CD4-positive, alpha-beta T cell treated with Interleukin-12 subunit alpha and Interleukin-12 subunit beta, for 1 hour (primary cell): ENCODE measurements at places on chromosomes 13 and 19.

GRCh38 chr19:51123802-51124201 lies 904 bp upstream of the SIGLEC9 start:
- DNase-seq, result no peak

- no peak for DNase-seq
These were observed 964.8 kb downstream of the PCDH9 start for GRCh38 chr13:66265371-66265770.

DNA sequence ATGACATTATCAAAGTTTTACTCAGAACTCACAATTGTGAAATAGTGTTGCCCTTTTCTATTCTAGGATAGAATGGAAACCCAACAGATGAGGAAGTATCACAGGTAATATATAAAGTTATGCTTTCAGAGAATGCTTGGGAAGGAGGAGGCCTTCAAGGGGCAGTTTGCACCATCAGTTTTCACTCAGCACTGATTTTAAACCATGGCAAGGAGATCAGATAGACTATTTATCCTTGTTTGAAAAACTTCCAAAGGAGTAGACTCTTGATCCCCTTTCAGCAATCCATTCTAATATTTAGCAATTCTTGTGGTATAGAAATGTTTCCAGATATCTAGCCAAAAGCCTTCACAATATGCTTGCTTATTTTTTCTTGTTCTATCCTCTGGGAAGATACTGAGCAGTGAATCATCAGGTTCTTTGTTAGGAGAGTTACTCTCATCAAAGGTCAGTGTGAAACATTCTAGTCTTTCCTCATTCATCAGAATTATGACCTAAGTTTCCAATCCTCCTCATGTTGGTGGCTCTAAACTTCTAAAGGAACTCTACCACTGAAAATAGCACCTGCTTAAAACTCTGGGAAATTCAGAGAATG lies 3.8 kb downstream of the GPC6 start:
- DNase-seq, result no peak

DNA sequence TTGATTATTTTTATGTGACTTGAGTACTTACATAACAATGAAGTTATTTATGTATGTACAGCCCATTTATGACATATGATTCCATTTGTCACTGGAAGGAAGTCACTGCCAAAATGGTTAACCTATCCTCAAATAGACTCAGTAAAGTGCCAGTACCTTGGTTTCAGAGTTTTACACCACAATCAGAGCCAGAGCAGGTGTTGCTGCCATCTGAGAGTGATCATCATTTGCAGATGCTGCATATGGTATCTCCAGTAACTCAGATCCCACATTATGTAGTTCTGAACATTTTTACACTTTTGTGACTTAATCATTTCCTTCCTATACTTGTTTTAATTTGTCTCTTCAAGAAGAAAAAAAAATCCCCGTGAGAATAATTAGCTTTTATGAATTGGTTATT lies 313.3 kb downstream of the HS6ST3 start:
- DNase-seq, result no peak

- no peak for DNase-seq
These were observed 38.3 kb upstream of the HMGB1 start for GRCh38 chr13:30504081-30504480.

- no peak for DNase-seq
These were observed 235.0 kb downstream of the ZIC5 start for GRCh38 chr13:99736541-99736940.

- DNase-seq, result no peak
These were observed 13.6 kb upstream of the SLC15A1 start for GRCh38 chr13:98765996-98766519.

DNA sequence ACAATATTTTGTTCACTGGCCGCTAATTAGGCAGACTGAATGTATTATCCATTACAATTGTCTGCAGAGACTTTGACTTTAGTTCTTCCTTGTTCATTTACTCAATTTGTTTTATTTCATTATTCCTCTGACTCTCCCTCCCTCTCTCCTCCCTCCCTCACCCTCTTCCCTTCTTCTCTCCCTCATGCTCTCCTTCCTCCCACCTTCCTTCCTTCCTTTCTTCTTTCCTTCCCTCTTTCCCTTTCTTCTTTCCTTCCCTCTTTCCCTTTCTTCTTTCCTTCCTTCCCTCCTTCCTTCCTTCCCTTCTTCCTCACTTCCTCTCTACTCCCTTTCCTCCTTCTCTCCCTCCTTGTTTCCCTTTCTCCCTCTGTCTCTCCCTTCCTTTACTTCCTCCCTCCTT lies 1591.0 kb upstream of the SLC10A2 start:
- no peak for DNase-seq

DNA sequence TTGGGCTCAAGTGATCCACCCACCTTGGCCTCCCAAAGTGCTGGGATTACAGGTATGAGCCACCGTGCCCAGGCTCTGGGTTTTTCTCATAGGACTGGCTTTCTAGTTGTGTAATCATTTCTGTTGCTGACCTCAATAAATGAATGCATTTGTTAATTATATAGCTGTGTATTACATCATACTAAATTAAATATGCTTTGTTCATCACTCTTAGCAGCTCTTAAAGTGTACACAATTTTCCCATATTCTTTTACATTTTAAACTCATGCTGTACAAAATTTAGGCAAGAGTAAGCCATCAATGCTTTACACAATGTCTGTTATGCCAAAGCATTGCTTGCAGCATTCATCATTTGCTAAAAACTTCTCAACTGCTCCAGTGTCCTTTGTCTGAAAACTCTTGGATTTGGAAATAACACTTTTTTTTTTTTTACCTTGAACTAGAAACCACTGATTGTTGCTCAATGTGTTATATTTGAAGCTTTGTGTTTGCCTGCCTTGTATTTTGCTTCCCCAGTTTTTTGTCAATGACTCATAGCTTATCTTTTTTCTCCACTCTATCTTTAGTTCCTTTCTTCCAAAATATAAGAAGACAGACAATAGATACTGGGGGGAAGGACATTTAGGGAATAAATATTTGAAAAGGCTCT lies 31.4 kb downstream of the CCDC122 start:
- no peak for DNase-seq

DNA sequence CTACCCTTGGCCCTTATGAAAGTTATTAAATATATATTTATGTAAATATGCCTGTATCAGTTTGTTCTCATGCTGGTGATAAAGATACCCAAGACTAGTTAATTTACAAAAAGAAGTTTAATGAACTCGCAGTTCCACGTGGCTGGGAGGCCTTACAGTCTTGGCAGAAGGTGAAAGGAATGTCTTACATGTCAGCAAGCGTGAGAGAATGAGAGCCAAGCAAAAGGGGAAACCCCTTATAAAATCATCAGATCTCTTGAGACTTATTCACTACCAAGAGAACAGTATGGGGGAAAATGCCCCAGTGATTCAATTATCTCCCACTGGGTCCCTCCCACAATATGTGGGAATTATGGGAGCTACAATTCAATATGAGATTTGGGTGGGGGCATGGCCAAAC lies 506.0 kb upstream of the ATXN8OS start:
- DNase-seq, result no peak

DNA sequence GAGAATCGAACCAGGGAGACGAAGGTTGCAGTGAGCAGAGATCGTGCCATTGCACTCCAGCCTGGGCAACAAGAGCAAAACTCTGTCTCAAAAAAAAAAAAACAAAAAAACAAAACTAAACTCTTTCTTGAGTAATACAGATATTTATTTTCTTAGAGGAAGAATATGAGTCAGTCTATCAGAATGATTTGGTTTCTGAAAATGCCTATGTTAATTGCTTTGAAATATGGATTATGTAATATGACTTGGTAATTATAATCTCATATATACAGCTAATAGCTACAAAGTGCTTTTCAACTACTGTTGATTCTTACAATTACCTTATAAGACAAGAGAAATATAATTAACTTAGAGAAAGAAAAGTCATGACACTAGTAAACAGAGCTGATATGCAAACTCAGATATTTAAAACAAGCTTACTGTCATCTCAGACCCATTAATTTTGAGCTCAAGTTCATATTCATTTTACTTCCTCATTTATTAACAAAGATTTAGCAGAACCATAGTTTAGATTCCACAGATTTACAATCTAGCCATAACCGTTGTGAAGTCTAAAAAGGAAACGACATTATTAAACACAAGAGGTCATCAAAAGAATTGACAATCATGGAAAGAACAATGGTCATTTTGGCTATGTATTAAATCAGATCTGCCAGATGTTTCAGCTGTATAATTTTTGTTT lies 88.0 kb downstream of the TBC1D4 start:
- no peak for DNase-seq

- no peak for DNase-seq
These were observed 47.3 kb downstream of the NFIX start for GRCh38 chr19:13042443-13043130.

DNA sequence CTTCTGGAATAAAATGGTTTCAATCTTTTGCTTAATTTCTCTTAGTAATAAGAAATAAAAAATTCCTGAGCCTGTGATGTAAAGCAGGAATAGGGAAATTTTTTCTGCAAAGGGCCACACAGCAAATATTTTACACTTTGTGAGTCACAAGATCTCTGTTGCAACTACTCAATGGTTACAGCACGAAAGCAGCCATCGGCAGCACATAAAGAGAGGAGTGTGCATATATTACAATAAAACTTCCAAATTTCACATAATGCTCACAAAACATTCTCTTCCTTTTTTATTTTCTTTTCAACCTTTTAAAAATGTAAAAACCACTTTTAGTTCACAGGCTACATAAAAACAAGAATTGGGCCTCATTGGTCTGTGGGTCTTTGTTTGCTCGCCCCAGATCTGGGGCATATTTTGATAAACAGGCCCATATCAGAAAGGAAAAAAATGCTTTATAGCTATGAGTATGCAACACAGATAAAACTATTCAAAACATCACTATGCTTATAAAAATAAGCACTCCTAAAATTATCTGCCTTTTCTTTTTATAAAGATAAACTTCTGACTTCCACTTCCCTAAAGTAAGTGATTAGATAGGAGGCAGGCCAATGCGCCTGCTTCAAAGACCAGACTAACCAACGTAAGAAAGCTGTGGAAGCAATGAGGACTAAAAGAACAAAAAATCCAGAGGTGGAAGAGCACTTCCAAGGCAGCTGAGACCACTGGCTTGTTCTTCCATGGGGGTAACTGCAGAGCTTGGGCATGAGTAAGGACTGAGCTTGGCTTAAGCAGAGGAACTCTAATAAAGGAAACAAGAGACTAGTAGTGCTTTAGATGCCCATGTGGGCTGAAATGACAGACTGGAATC lies 26.5 kb downstream of the MYCBP2 start:
- no peak for DNase-seq

GRCh38 chr13:23796551-23796950 lies 92.6 kb downstream of the MIPEP start:
- no peak for DNase-seq

GRCh38 chr13:82647540-82647939 lies 1234.7 kb downstream of the SLITRK1 start:
- DNase-seq, result no peak

- no peak for DNase-seq
These were observed 2.7 kb upstream of the SAMD1 start for GRCh38 chr19:14093117-14093823.

DNA sequence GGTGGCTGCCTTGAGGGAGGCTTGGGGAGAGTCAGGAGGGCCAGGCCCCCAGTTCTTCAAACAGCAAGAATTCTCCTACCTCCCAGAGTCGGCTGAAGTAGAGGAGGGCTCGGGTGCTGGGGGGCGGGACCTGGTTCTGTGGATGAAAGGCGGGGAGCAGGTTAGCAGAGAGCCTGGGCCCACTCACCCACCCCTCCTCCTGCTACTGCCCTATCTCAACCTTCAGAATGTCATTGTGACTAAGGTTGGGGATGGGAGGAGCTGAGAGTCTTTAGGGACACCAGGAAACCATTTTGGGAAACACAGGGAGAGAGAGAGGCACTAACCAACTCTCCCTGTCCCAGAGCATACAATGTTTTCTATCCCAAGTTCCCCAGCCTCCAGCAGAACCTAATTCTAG lies 10.7 kb downstream of the DMKN start:
- DNase-seq, result no peak

- DNase-seq, result no peak
These were observed 1.4 kb downstream of the CEACAM18 start for GRCh38 chr19:51479531-51480331.

DNA sequence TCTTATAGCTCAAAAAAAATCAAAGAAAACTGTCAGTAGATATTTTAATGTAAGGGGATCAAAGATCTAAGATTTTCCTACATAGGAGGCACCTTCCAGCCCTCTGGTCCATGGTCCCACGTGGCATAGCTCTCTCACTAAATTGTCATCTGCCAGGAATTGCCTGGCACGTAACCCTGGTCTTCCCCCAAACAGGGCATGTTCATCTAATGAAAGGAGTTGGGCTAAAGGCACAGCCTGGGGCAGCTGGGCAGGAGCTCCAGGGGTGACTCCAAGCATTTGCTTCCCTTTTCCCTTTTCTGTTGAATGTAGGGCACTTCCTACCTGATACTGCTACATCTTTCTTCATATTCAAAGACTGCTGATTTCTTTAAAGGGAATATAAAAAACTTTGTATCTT lies 148.7 kb downstream of the COL4A1 start:
- no peak for DNase-seq

DNA sequence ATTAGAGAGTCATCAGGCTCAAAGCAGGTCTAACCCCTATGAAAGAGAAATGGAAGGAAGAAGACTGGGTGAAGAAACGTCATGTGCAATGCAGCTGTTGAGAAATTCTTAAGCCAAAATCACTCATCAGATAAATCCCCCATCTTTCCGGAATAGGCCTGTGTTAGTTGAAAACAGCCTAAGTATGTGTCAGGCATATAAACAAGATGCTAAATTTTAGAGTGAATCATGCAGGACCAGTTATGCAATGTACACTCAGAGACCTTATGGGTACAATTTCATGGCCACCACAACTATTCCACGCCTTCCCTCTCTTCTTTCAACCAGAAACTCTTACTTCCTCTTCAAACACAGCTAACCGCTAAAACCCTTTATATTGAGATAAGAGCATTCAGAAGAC lies 717.7 kb upstream of the ATXN8OS start:
- no peak for DNase-seq

DNA sequence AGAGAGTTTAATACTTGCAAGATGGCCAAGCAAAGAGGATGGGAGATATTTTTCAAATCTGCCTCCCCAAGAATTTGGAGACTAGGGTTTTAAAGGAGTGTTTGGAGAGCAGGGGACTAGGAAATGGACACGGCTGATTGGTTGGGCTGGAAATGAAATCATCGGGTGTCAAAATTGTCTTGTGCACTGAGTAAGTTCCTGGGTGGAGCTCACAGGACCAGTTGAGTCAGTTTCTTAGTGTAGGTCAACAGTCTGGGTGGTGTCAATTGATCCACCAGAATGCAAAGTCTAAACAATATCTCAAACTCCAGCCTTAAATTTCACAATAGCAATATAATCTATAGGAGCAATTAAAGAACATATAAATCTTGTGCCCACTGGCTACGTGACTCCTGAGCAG lies 23.0 kb upstream of the CEACAM4 start:
- no peak for DNase-seq

DNA sequence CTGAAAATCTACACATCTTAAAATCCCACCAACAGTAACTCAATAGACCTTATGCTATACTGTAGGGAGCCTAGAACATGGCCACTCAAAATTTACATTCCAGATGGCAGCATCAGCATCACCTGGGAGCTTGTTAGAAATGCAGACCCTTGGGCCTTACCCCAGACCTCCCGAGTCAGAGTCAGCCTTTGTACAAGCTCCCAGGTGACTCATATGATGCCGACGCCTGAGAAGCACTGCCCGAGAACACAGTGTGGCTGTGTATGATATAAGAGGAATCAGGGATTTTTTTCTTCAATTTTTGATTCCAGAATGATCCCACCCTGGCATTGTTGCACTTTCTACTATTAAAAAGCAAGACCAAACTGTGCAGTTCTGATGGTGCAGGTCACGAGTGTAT lies 35.9 kb upstream of the CNMD start:
- DNase-seq, result no peak
